ENCODE measurements at places on chromosomes 5 and 9.
A peak's percentile ranks its signal among the peaks of the same experiment; 100 is the strongest.

DNA sequence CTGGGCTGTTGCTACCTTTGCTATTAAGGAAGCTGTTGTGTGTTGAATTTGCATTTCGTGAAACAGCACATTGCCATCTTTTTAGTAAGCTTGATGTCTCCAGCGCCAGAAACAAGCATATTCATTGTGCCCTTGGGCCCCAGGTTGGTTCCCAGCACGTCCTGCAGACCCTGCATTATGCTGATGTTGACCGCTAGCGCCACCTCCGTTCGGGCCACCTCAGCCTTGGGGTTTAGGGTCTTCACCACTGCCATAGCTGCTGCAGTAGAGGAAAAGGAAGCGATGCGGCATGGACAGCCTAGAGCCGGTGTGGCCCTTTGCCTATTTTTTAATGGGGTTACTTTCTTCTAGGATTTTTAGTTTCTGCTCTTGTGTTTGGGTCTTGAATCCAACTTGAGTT is 23.8 kb upstream of the OTULIN start:
- DNase-seq = no peak

DNA sequence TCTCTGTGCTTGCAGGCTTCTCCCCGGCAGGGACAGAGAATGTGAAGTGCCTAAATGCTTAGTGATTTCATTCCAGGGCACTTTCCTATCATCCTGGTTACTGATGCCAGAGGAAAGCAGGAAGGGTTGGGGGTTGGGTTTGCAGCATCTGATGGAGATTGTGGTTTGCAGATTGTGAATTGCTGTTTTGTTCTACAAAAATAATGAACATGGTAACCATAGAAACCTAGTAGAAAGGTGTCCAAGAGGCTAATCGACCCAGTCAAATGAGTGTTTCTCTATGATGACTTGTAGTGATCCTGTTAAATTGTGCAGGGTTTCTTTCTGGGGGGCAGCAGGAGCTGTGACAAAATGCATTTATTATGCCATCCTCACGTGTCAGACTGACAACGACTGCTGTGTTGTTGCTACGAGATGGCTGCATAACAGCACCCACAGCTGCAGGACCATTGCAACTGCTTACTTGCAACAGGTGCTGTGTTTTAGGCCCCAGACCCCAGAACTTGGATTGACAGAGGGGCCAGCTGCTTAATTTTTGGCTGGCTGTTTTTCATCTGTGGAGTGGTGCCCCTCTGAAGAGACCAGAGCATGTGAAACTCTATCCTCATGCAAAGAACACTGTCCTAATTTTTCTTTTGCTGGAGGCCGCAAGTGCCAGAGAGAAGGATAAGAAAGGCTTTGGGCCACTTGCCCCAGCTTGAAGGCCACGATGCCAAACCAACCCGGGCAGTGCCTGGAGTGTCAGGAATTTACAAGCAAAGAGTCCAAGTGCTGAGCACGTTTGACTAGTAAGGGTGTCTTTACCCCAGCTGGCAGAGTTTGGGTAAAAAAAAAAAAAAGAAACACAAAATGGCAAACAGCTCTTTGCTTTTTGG is 397.8 kb downstream of the GADD45G start:
- peak; percentile 26 for DNase-seq

GRCh38 chr5:6804766-6805501 is 91.7 kb downstream of the TENT4A start:
- DNase-seq = no peak

GRCh38 chr5:79858410-79858723 is 132.7 kb downstream of the MTX3 start:
- no peak for DNase-seq

GRCh38 chr9:94553029-94553938 is 1.6 kb upstream of the PCAT7 start:
- no peak for DNase-seq

GRCh38 chr9:132768932-132769905 is 99.0 kb downstream of the GTF3C4 start:
- no peak for DNase-seq

GRCh38 chr9:75505654-75506053 is 384.8 kb upstream of the PCSK5 start:
- DNase-seq = no peak
